ENCODE measurements at places on chromosomes 7 and 10.

DNA sequence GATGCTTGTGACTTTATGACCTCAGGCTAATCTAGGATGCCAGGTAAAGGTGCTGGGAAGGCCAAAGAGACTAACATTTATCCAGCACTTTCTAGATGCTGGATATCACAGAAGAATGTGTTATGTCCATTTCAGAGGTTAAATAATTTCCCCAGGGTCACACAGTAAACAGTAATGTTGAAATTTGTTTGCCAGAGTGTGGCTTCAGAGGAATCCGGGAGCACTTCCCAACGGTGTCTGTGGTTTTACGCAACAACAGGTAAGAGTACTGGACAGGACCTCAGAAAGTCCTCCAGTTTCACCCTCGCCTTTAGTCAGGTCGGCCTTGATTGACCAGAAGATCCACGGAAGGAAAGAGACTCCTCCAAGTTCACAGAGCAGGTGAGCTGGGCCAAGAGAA, 1.7 kb downstream of the SHTN1 start:
- no peak for DNase-seq

- no peak for DNase-seq
These were observed 17.8 kb upstream of the FOXL3 start for GRCh38 chr7:272108-272615.

GRCh38 chr10:95792874-95793285, 36.9 kb downstream of the ENTPD1 start:
- DNase-seq, result no peak

GRCh38 chr10:36675458-36675880, 449.9 kb upstream of the ANKRD30A start:
- no peak for DNase-seq

GRCh38 chr7:113912876-113913275, 5.9 kb downstream of the PPP1R3A start:
- DNase-seq, result no peak

GRCh38 chr7:52540041-52540440, 495.4 kb upstream of the POM121L12 start:
- DNase-seq, result no peak

GRCh38 chr10:44929356-44930255, 18.5 kb downstream of the TMEM72 start:
- no peak for DNase-seq

- DNase-seq, result no peak
These were observed 68.4 kb upstream of the PDCD4 start for GRCh38 chr10:110803239-110803749.

- no peak for DNase-seq
These were observed 259.9 kb upstream of the ZMIZ1 start for GRCh38 chr10:78808736-78809367.
